Type B pancreatic cell (in vitro differentiated cells): ENCODE measurements at places on chromosomes 16 and 17. TPM values are rescaled to one million over a fixed set of nuclear protein-coding genes. Genes with fewer than 3 reads are reported as not detected.

DNA sequence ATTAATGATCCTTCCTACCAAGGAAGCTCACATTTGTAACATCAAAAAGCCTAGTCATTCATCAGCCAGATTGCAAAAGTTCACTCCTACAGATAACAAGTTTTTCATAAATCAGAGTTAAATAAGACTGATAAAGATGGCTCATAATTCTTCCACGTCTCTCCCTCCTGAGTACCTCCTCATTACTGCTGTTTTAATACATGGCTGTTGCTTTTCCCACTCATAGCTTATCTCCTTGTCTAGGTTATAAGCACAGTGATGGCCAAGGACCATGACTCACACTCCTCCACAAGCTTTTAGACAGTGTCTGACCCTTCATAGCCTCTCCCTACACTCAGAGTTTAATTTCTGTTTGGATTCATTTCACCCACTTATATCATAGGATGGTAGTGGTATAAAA lies 100.9 kb upstream of the MON1B start:
- no peak overlapping the region for H3K4me3 ChIP-seq
- no peak overlapping the region for H3K27ac ChIP-seq
- peaks cover 23% of the 10 kb centered on the region for H3K27me3 ChIP-seq
- no peak for DNase-seq

DNA sequence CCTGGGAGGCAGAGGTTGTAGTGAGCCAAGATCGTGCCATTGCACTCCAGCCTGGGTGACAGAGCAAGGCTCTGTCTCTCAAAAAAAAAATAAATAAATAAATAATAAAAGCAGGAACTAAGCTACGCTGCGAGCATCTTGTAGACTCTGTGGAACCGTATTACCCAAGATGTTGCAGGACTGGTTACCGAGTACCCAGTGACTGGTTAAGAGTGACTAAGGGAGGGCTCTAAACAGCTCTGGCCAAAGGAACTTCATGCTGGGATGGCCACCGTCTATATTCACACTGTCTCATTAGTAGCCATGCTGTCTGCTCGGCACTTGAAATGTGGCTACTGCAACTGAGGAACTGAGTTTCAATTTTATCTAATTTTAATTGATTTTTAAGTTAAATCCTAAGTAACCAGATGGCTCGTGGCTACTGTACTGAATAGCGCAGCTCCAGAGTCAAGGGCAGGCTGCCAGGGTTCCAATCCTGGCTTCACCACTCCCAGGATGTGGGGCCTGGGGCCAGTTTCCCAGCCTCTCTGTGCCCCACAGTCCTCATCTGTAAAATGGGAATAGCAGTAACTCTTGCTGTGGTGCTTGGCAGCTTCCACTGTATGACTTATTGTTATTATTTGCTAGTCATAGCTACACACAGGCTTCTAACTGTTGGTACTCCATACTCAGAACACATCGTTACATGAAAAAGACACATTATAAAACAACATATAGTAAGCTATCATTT lies 3.0 kb downstream of the NTAN1 start:
- H3K27ac ChIP-seq = no peak overlapping the region
- H3K4me3 ChIP-seq = no peak overlapping the region
- no peaks in the 10 kb centered on the region for H3K27me3 ChIP-seq

DNA sequence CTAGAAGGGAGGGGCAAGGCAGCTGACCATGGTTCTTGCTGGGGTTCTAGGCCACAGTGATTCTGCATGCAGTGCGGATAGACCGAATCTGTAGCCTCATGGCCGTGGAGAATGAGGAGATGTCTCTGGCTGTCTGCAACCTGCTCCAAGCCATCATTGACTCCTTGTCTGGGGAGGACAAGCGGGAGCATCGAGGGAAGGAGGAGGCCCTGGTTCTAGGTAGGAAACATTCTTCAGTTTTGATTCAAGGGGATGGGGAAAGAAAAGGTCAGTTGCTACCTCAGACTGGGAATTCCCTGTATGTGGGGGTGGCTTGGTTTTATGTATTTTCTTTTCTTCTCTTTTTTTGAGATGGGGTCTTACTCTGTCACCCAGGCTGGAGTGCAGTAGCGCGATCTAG lies 7.6 kb downstream of the UNC45B start:
- no peak overlapping the region for H3K4me3 ChIP-seq
- H3K4me1 ChIP-seq = no peaks in the 10 kb centered on the region
- H3K27ac ChIP-seq = no peak overlapping the region

GRCh38 chr16:79843145-79843544 lies 242.6 kb upstream of the MAF start:
- H3K27me3 ChIP-seq = no peaks in the 10 kb centered on the region
- H3K4me3 ChIP-seq = no peak overlapping the region
- H3K36me3 ChIP-seq = no peaks in the 10 kb centered on the region
- no peak for DNase-seq

The SLC2A4 gene
- 1.2 and 4.0 TPM in 2 replicates for total RNA-seq
